Skin of body (tissue), 3 donors: ENCODE measurements at places on chromosomes 6 and 20.
A peak's percentile ranks its signal among the peaks of the same experiment; 100 is the strongest.

DNA sequence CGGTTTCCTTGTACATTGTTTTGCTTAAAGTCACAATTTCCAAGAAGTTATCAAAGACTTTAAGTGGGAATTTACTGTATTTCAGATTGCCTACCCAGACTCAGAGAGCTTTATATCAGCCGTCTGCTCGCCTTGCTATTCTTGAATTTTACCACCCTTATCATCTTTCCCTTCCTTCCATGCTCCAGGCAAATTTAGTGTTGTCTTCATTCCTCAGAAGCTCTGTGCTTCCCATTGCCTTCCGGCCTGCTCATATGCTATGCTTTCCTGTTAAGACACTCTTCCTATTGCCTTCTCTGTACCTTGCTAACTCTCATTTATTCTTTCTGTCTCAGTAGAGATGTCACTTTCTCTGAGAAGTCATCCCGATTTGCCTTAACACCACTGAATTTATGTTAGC lies 52.1 kb downstream of the CD2AP start:
- DNase-seq: no peak

DNA sequence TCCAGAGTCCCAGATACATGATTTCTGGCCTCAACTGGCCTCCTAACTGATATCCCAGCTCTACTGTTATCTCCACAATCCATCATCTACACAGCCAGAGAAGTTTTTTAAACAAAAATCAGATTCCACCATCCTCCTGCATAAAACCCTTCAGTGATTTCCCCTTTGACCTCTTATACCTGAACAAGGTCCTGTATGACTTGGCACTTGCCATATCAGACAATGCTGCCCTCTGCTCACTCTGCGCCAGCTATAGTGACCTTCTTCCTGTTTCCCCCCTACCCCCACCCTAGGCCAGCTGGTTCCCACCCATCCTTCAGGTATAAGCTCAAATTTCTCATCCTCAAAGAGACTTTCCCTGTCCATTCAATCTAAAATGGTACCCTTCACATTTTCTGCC lies 322.2 kb downstream of the PKHD1 start:
- DNase-seq: no peak

GRCh38 chr20:5364997-5365597 lies 48.3 kb upstream of the PROKR2 start:
- no peak for DNase-seq

- DNase-seq: no peak
Measured at GRCh38 chr20:62473717-62474603, 1.8 kb downstream of the GATA5 start.

DNA sequence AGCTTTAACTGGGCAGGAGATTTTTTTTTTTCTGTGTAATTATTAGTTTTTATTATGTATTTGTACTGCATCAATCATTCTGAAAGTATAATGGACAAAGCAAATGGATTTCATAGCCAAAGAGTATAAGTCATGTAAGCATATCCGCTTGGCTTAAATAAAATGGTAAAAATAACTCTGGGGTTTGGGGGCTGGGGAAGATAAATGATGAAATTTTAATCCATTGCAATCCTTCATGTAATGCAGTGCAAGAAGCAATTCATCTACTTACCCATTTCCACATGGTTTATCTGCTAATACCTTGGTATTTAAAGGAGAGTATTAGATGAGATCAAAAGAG lies 781.4 kb downstream of the QKI start:
- DNase-seq: peak; percentile 65

DNA sequence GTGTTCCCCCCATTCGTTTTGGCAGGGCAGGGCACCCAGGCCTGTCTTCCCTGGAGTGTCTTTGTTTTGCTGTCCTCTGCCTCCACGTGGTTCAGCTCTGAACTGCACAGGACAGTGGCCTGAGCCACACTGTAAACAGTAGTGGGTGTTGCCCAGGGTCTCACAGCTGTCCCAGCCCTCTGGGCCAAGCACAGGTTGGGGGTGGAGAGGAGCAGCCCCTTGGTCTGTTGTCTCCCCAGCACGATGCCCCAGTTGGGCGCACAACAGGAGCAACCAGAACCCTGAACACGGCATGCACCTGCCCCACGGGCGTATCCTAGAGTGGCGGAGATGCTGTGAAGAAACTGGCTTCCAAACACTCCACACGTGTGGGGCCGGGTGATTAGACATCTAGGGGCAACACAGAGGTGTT lies 14.4 kb downstream of the CCDC167 start:
- no peak for DNase-seq

DNA sequence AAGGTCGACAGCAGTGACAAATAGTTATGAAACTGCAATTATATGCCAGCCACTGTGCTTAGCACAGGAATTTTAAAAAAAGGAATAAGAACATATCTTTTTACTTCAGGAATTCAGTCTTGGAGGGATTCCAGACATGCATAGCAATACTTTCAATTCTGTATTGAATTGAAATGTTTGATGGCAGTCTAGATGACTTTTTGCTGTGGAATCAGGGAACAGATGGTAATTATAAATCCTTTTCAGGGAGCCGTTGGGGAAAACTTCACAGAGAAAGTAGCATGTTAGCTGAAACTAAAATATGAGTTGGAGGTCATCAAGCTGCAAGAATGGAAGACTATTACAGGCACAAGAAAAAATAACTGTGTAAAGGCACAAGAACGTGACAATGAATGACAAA lies 74.8 kb downstream of the IMPG1 start:
- DNase-seq: no peak

- DNase-seq: no peak
Measured at GRCh38 chr20:59743767-59744485, 139.6 kb downstream of the PHACTR3 start.
